Naive thymus-derived CD8-positive, alpha-beta T cell (primary cell): ENCODE measurements at places on chromosomes 13 and 19. TPM values are rescaled to one million over a fixed set of nuclear protein-coding genes. Genes with fewer than 3 reads are reported as not detected.

DNA sequence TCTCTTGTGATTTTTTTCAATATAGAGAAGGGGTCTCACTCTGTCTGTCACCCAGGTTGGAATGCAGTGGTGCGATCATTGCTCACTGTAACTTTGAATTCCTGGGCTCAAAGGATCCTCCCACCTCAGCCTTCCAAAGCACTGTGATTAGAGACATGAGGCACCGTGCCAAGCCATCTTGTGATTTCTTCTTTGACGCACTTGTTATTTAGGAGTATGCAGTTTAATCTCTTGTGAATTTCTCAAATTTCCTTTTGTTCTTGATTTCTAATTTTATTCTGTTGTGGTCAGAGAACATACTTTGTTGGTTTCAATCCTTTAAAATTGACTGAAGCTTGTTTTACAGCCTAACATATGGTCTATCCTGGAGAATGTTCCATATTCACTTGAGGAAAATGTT is 14.5 kb downstream of the IPO5 start:
- DNase-seq: no peak
- no peak overlapping the region for H3K4me3 ChIP-seq
- H3K27me3 ChIP-seq: peaks cover 12% of the 10 kb centered on the region
- H3K4me1 ChIP-seq: no peaks in the 10 kb centered on the region

DNA sequence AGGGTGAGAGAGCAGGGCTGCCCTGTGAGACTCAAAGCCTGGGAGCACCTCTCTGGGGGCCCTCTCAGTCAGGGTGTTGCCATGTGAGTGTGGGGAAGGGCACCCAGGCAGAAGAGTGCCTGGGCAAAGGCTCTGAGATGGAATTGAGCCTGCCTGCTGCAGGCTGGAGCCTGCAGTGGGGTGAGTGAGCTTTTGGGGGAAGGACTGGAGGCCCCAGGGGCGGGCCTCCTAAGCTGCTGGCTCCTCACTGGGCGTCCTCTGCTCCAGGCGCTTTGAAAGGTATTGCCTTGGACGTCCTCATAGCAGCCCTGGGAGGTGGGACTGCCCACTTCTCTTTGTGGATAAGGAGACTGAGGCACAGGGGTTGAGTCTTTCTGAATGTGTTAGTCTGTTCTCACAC is 60.3 kb downstream of the ARHGEF7 start:
- H3K4me3 ChIP-seq: no peak overlapping the region
- H3K27ac ChIP-seq: peak overlapping the region; percentile 86
- peaks cover 81% of the 10 kb centered on the region for H3K4me1 ChIP-seq

DNA sequence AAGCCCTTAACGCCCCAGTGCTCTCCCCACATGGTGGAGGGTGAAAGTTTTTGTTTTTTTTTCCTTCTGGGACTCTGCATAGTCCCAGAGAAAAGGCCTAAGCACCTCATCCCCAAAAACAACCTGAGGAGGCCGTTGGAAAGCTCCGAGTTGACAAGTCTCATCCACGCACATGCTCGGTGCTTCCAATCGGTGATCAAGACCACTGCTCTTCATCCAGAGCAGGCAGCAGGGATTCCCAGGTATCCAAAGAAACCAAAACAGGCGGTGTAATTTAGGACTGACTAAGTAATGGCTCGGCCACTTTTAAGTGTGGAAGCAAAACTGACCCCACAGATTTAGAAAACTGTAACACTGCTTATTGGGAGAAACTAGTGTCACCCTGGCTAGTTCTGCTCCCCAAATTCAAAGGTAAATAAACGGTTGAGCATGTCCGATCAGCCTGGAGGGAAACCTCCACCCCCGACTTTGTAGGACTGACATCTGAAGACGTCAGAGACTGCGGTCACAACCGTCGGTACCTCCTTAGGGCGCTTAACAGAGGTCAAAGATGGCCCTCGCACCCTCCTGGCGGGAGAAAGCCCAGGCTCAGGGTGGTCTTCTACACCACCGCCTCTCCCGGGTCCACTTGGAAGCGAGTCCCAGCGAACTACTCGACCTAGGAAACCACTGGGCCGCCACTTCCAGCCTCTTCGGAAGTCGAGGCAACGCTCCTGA is 997 bp upstream of the ZNF446 start:
- no peaks in the 10 kb centered on the region for H3K27me3 ChIP-seq
- H3K36me3 ChIP-seq: no peaks in the 10 kb centered on the region
- H3K27ac ChIP-seq: peak overlapping the region; percentile 94
- peaks cover 17% of the 10 kb centered on the region for H3K4me1 ChIP-seq
- DNase-seq: no peak

DNA sequence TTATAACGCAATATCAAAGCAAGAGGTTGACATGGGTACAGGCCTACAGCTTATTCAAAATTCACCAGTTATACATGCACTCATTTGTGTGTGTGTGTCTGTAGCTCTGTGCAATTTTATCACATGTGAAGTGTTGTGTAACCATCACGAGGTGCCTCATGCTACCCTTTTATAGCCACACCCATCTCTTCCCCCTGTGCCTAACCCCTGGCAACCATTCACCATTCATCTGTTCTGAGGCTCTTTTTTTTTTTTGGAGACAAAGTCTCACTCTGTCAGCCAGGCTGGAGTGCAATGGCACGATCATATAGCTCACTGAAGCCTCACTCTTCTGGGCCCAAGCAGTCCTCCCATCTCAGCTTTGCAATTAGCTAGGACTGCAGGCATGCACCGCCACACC is 78.4 kb downstream of the DPF1 start:
- H3K4me1 ChIP-seq: no peaks in the 10 kb centered on the region
- peaks cover 5% of the 10 kb centered on the region for H3K36me3 ChIP-seq
- no peak for DNase-seq
- no peak overlapping the region for H3K4me3 ChIP-seq
- no peaks in the 10 kb centered on the region for H3K27me3 ChIP-seq
- no peak overlapping the region for H3K27ac ChIP-seq

DNA sequence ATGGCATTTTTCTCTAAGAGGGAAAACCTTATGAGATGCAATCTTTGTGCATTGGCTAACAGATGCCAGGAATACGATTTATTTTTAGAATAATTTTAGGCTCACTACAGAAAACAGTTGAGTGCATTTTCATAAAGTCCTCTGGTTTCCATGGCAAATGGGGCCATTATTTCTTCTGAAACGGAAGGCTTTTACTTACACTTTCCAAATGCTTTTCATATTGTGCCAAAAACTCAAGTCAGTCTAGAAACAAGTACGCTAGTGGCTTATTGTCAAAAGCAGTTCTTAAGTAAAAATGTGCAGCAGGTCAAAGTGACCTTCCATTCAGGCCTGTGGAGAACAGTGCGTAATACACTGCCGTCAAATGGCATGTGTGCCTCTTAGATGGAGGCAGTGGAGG is 628.7 kb downstream of the EFNB2 start:
- H3K4me3 ChIP-seq: no peak overlapping the region
- peaks cover 21% of the 10 kb centered on the region for H3K27me3 ChIP-seq
- H3K27ac ChIP-seq: no peak overlapping the region

DNA sequence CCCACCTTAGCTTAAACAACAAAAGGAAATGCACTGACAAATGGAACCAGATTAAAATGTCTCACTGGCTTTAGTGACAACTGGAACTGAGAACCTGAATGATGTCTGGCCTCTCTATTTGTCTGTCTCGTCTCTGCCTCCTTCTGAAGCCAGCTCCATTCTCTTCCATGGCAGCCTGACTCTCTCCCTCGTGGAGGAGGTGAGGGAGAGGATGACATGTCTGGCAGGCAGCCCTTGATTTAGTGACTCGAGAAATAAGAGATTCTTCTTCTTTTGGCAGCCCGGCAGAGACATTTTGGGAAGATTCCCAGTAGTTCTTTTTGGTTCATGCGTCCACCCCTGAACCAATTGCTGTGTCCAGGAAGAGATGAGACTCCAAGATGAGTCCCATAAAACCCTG is 131.7 kb downstream of the KLF5 start:
- H3K4me3 ChIP-seq: no peak overlapping the region
- H3K36me3 ChIP-seq: no peaks in the 10 kb centered on the region
- peaks cover 5% of the 10 kb centered on the region for H3K27me3 ChIP-seq
- no peaks in the 10 kb centered on the region for H3K4me1 ChIP-seq
- DNase-seq: no peak
- H3K27ac ChIP-seq: no peak overlapping the region

GRCh38 chr13:46492946-46493345 is 60.0 kb upstream of the LRCH1 start:
- peak; percentile 9 for DNase-seq
- no peak overlapping the region for H3K4me3 ChIP-seq
- H3K36me3 ChIP-seq: no peaks in the 10 kb centered on the region

DNA sequence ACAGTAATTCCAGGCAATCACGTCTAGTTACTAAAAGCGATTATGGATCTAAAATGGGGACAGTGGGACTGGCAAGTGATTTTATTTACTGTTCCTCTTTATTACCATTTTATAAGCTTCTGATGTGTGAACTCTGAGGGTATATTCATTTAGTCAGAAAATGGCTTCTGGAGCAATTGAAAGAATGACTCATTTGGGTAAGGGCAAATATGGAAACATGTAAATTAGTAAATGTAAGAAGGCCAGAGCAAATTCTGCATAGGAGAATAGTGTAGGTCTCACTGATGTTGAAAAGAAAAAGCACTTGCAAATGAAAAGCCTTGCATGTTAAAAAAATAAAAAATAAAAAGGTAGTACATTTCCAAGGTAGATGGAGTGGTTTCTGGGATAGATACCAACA is 262.2 kb downstream of the KLF5 start:
- H3K4me1 ChIP-seq: no peaks in the 10 kb centered on the region
- no peak for DNase-seq
- H3K27ac ChIP-seq: no peak overlapping the region

DNA sequence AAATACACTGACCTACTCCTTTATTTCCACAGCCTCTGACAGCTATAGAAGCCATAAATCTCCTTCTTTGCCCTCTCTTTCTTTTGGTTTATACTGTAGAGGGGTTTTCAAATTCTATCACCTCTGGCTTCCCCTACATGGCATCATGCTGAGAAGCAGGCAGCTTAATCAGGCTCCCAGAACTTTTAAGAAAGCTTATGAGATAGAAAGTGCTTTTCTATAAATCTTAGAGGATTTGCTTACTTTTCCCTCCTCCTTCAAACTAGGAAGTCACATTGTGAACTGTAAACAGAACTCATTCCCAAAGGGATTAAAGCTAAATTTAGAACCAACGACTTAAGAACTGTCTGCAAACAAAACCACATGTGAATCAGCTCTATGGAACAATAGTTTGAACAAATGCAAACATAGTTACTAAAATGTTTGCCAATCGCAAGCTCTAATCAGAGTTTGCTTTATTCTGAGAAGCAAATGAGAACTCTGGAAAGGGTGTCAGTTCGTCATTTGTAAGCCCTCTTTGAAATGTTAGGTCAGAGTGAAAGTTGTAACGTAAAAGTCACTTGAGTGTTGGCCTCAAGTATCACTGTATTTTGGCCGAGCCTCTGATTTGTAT is 344.1 kb downstream of the RFC3 start:
- H3K4me3 ChIP-seq: no peak overlapping the region
- H3K27ac ChIP-seq: no peak overlapping the region
- peaks cover 3% of the 10 kb centered on the region for H3K4me1 ChIP-seq
- no peak for DNase-seq
- H3K36me3 ChIP-seq: peaks cover 4% of the 10 kb centered on the region
- peaks cover 18% of the 10 kb centered on the region for H3K27me3 ChIP-seq

DNA sequence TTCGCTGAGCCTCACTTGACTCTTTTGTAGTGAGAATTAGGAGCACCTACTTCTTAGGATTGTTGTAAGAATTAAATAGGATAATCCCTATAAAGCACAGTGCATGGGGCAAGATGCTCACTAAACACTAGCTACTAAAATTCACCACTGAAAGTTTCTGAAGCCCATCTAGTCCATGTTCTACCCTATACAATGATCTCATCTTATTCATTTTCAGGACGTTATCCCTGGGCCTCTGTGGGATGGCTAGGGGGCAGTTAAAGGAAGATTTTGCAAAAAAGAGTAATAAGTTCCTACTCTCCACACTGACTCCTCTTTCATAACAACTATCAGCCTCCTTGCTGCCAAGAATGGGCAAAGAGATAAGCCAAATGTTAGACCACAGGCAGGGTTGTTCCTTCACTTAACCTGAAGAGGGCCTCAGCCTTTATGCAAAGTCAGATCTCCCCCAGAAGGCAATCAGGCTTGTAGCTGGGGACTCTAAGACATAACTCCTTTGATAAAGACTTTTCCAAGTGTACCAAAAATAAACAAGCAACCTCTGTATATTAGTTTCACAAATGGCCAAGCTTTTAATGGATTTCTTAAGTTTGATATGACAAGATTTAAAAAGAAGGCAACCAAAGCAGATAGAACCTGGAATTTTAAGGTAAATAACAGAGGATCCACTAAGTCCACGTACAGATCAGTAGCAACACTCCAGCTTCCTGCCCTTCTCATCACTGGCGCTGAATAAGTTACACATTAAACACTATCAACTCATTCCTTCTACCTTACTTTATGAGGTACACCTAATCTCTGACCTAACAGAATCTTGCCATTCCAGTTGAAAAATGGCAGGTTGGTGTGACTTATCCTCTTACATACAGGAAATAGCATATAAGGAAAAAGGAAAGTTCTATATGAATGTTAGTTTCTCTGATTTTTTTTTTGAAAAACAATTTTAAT is 44.4 kb downstream of the ELF1 start:
- H3K4me1 ChIP-seq: peaks cover 33% of the 10 kb centered on the region
- H3K4me3 ChIP-seq: peak overlapping the region; percentile 74
- no peak for DNase-seq
- H3K27me3 ChIP-seq: no peaks in the 10 kb centered on the region

DNA sequence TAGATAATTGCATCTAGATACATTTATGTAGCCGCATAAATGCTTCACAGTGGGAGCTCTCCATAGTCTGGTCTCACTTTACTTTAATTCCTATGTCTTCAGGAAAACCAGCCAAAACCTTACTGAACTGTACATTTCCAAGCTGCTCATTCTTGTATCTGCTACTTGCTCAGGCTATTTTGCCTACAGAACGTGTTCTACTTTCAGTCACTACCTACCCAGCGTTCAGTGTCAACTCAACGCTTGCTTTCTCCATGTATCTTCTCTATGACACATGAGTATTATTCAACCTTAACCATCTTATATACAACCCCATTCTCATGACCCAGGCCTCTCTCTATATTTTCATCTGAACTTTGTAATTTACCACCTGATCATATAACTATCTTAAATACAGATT is 101.9 kb downstream of the KLF12 start:
- no peak overlapping the region for H3K4me3 ChIP-seq
- H3K36me3 ChIP-seq: peaks cover 17% of the 10 kb centered on the region
- peak overlapping the region; percentile 1 for H3K27ac ChIP-seq
- peaks cover 70% of the 10 kb centered on the region for H3K4me1 ChIP-seq

- no peaks in the 10 kb centered on the region for H3K4me1 ChIP-seq
- no peak for DNase-seq
- H3K36me3 ChIP-seq: peaks cover 9% of the 10 kb centered on the region
- no peak overlapping the region for H3K4me3 ChIP-seq
These were observed 52.5 kb downstream of the SPACA7 start for GRCh38 chr13:112428704-112429103.

DNA sequence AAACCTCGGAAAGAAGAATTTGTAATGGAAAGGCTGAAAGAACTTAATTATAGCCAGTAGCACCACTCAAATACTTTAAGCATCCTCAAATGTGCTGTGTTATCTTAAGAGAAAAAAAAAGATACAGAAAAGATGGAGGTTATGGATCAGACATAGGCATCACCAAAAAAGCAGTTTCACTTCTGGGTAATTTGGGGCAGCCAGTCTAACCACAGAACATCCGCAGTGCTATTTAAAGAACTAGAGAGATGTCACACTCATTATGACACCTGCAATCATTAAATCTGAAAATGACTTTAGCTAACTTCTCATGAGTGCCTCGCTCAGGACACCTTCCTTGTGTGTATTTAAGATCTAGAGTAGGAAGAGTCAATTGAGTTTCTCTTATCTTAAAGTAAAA is 211.8 kb downstream of the RBM26 start:
- no peaks in the 10 kb centered on the region for H3K27me3 ChIP-seq
- no peaks in the 10 kb centered on the region for H3K36me3 ChIP-seq
- peaks cover 19% of the 10 kb centered on the region for H3K4me1 ChIP-seq

The ZNF528 gene
- polyA plus RNA-seq: 12.4 TPM

The RNF113B gene
- not detected for polyA plus RNA-seq

The ZFP82 gene
- 13.5 TPM for polyA plus RNA-seq

The N4BP2L2 gene
- 186 TPM for polyA plus RNA-seq

The CEACAM3 gene
- not detected for polyA plus RNA-seq

The IGFL2 gene
- not detected for polyA plus RNA-seq
